Fibroblast of lung (primary cell): ENCODE measurements at places on chromosomes 16 and 17. TPM values are rescaled to one million over a fixed set of nuclear protein-coding genes. Genes with fewer than 3 reads are reported as not detected.

GRCh38 chr17:45857977-45858708 is 13.5 kb downstream of the SPPL2C start:
- DNase-seq = peak; percentile 15

- no peak for DNase-seq
Observed at GRCh38 chr16:62135911-62136310, 99.7 kb upstream of the CDH8 start.

GRCh38 chr16:10003486-10003885 is 178.7 kb downstream of the GRIN2A start:
- DNase-seq = no peak

GRCh38 chr16:57387598-57388354 is 15.5 kb downstream of the CX3CL1 start:
- DNase-seq = no peak

DNA sequence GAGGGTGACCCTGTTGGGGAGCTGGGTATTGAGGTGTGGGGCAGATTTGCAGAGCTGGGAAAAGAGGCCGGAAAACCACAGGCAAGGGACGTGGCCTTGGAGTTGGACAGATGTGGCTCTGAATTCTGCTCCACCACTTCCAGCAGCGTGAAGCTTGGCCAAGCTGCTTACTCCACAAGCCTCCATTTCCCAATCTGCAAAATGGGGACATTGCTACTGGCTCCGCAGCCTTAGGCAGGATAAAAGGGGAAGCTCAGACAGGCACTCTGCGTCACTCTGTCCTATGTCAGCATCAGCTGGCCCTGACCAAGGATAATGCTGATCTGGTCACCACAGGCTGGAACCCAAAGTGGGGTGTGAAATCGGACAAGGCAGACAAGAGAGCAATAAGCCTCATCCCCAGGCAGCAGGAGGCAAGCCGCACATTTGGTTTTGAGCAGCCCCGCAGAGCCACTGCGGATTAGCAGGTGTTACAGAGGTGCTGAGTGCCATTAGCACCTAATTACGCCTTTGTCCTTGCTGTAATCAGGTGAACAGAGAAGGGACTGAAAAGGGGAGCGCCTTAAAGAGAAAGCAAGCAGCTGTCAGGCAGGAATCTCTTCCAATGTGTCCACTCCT is 54.8 kb downstream of the SDK2 start:
- DNase-seq = no peak

- DNase-seq = peak; percentile 78
Observed at GRCh38 chr17:80101011-80101945, at the start of gene GAA. Gene GAA (plus strand): TSS chr17:80101581. CDS start chr17:80104587, 3,006 bp downstream.

DNA sequence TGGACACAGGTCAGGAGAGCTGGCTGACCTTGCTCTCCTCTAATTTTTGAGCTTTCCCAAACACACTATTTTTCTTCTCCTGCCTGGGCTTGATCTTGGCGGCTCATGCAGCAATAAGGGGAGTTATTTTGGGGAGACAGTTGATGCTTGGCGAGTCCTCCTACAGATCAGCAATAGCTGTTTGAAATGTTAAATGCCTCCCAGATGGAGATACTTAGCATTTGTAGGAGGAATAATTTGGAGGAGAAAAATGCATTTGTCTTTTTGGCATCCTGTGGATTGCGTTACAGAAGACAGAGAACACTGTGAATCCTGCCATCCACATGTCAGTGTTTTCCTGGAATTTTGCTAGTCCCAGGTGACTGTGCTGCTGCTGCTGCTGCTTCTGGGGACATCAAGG is 328.0 kb upstream of the XYLT1 start:
- no peak for DNase-seq

DNA sequence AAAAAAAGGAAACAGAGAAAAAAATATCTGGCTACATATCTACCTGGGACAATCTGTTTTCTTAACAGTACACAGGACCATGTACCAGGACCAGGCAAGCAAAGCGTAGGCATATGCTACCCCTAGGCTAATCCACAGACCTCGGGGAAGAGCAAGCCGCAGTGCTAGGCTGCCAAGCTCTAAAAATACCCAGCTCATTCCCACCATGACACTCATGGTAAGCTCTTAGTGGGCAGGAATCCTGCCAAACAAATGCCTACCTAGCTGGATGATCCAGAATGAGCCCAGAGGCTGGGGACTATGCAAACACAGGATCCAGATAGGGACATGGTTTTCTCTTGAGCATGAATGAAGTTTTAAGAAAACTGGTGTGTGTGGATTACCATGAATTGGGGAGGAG is 95.6 kb downstream of the GRIN2A start:
- no peak for DNase-seq

DNA sequence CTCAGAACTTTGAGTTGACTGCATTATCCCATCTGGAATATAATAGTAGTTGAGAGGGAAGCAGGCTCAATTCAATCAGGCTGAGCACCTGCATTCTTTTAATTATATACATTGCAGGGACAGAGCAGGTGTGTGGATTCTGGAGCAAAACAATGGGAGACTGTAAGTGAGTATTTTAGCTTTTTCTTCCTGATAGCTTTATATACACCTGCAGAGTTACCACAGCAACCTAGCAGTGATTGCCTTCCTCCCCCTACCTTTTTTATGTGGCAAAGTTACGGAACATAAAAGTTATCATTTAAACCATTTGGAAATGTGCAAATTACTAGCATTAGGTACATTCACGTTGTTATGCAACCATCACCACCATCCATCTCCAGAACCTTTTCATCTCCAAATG is 25.4 kb upstream of the RHOT1 start:
- no peak for DNase-seq

- peak; percentile 15 for DNase-seq
Observed at GRCh38 chr17:29004081-29004692, 1.6 kb downstream of the SEZ6 start.

DNA sequence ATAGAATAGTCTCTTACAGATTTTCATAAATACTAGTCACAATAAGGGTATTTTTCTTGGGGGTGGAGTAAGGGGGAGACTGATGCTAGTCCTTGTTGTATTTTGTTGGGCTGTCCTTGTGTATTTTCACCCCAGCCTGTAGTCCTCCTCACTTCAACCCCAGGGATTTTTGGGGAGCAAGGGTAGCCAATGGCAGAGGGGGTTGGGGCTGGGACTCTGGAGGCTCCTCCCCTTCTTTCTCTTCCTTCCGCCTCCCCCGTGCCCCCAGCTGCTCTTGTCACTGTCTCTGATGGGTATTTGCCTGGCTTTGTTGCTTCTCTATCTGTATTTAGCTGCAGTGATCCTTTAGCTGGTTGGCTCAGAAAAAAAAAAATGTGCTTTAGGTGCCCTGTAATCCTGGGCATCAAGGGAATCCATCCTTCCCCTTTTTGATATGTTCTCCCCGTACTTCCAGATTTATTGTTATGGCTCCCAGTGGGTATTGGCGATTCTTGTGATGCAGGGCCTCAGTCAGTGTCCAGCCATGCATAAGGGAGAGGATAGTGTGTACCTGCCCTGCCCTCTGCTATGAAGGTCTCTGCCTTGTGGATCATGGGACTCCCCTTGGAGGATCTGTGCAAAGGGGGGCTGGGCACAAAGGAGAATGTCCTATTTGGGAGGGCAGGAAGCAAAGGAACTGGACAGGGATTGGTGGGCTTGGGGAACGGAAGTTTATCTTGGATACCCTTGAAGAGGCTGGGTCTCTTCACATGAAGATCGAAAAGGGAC is 16.5 kb downstream of the SNF8 start:
- no peak for DNase-seq

DNA sequence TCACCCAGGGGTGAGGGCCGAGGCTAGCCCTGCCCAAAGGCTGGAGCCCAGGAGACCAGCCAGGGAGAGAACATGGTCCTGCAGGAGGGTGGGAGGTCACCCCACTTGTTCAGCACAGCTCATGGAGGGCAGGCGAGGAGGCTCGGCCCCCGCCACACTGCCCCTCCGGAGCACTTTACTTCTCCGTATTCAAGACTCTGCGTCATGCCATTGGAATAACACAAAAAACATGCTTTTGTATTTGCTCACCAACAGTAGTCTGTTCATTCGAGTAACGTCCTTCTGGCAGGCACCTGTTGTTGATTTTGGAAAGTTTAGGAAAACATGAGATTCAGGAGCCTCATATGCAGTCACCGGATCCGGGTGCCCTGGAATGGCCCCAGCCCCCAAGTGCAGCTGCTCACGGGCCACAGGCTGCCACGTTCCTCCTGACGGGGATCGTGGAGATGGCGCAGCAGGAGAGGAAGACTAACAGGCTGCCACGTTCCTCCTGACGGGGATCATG is 81.1 kb upstream of the DNAH17 start:
- DNase-seq = peak; percentile 64

DNA sequence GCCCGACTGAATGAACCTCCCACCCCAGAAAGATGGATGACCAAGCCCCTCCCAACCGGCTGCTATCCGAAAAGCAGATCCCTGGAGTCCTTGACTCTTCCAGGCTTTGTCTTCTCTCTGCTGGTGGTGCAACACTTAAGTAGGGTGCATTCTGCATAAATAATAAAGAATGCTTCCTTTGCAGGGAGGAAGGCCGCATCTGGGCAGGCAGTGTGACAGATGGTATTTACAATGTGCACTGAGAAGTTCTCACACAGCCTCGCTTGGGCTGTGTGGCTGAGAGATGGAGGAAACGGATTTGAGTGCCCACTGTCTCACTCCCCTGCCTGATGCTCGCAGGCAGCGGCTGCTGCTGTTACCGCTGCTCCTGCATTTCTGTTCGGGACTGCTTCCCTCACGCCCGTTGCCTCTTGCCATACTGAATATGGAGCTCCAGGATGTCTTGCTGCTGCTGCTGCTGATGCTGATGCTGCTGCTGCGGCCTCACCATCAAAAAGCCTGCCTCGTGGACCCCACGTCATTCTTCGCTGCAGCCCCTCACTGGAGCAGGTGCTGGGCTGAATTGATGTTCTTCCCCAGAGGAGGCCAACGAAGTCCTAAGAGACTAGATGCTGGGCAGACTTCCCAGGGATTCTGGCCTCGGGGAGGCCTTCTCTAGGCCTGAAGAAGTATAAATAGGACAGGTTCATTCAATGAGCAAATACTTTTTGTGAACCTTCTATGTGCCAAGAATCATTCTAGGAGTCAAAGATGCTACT is 7.1 kb upstream of the RHBDL3 start:
- DNase-seq = no peak

DNA sequence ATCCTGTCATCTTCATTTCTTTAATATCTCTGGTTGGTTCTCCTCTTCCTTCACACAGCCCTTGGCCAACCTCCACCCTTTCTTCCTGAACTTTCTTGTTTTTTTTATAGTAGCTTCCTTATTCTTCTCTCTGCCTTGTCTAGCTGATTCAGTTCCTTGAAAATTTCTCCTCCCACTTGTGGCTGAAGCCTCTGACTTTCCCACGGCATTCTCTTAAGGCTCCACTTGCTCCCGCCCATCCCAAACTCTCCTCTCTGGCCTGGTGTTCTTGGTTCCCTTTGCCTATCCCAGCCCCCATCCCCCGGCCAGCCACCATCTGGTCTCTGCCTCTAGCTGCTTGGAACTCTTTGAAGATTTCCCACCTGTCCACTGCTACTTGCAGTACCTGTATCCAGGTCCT is 29.1 kb downstream of the NLRP1 start:
- DNase-seq = peak; percentile 33

GRCh38 chr16:55301385-55302008 is 22.5 kb upstream of the IRX6 start:
- no peak for DNase-seq

DNA sequence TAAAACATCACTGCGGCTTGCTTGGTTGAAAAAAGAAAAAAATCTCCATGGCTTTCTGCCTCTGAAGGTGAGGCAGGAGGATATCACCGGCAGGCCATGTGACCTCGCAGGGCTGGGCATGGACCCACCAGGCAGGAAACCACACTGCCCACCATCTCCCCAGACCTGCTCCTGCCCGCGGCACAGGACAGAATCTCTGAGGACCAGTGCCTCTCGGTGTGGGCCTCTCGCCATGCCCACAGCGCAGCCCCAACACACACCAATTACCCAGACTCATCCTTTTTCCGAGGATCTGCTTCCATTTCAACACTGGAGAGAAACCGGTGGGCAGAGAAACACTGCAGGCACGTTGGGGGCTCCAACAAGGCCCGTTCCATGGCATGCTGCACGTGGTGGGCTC is 16.2 kb downstream of the DNASE1 start:
- no peak for DNase-seq

GRCh38 chr17:77798481-77798880 is 160.0 kb upstream of the TNRC6C start:
- DNase-seq = no peak

GRCh38 chr16:85944572-85945423 is 45.8 kb downstream of the IRF8 start:
- DNase-seq = no peak

The GID4 gene
- polyA plus RNA-seq = 9.0 TPM in 2 replicates

The PIK3R5 gene
- 0.15 TPM in 1 of 2 replicates, not detected in the other for polyA plus RNA-seq

The ACSM3 gene
- 0.29 and 0.32 TPM in 2 replicates for polyA plus RNA-seq
